ENCODE measurements at places on chromosomes 6 and 20.

DNA sequence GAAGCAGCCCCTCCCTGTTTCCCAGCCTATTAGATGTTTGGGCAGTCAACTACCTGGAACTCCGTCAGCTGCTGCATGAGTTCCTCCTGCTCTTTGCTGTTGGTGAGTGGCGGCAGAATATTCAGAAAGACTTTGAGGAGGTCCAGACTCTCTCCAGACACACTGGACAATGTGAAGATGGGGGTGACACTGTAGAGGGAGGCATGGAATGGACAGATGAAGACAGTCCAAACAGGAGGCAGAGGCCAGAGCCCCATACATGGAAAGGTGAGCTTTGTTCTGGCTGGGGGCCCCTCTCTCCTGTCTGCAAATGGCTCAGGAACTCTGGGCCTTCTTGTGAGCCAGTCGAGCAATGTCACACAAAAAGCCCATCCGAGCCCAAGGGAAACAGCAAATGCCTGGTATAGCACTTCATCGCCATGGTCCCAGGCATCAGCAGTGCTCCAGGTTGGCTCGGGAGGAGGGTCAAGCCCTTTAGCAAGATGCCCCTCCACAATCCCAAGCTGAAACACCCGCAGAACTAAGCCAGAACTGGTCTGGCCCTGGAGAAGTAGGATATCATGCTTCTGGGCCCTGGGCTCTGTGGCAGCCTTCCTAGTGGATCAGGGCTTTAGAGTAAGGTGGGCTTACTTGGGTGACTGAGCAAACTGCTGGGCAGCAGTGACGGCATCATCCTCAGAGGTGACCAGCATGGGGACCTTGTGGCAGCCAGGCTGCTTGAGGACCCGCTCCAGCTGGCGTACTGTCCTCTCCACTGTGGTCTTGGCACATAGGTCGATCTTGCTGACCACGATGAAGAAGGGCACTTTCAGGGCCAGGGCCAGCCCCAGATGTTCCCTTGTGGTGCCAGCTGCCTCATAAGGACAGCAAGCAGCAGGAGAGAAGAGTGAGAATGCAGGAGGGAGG, 4.9 kb downstream of the GTPBP2 start:
- DNase-seq, result no peak

- DNase-seq, result no peak
Observed at GRCh38 chr6:157428427-157429202, 47.6 kb downstream of the ZDHHC14 start.

DNA sequence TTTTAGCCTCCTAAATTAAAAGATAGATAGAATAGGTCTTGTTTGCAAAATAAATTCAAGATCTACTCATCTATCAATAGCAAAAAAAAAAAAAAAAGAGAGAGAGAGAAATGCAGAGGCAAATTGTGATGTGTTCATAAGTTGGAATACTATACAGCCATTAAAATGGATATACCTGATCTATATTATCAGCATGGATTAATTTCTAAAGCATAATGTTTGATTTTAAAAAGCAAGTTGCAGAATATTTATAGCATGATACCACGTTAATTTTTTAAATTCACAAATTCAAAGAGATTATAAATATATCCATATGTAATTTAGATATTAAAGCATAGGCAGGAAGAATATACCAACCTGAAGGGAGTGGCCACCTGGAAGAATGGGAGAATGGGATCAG, 114.9 kb upstream of the PTPRT start:
- no peak for DNase-seq

- DNase-seq, result no peak
Observed at GRCh38 chr20:59530782-59531181, 73.6 kb upstream of the PHACTR3 start.

DNA sequence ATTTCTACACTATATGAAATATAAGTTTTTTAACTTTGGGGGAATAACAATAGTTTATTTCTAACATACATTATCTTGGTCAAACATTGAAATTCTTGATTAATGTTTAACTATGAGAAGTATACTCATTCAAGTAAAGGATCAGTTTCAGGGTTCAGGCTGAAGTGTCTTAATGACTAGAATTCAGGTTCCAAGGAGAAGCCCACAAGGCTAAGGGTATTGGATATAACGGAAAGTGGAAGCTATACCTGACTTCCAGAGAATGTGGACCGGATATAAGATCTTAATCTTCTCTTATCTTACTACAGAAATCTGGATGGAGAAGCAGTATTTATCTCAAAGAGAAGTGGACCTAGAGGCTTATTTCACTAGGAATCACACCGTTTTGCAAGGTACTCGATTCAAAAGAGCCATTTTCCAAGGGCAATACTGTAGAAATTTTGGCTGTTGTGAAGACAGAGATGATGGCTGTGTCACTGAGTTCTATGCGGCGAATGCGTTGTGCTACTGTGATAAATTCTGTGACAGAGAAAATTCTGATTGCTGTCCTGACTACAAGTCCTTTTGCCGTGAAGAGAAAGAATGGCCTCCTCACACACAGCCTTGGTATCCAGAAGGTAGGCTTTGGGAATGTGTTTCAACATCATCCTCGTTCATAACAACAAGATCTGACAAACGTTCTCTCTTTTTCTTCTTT, at the start of gene TINAG:
Gene TINAG (plus strand): TSS at position 153 of the 697 bp plus-strand sequence. CDS start 110 bp downstream, at position 263.
- DNase-seq, result no peak

DNA sequence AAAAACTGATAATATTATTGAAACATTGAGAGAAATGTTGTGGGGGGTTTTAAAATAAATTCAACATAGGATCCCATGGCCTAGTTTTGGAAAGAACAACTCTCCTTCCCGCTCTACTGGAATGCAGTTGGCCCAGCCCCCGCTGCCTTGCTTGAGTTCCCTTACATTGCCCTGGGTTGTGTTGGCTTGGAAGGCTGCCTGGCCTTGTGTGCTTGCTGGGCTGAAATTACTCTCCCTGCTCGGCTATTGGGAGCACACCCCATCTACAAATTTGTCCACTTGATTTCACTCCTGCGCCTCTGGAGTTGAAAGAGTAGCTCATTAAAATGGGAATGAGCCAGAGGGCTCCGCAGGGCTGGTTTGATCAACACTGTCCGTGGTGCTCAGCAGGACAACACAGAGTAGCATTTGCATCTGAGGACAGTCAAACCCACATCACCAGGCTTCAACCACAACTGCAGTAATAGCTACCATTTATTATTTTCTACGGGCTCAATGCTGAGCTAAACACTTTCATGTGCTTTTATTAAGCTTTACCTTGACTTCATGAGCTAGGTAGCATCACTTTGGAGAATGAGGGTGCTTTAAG, 35.2 kb downstream of the DOK5 start:
- no peak for DNase-seq

DNA sequence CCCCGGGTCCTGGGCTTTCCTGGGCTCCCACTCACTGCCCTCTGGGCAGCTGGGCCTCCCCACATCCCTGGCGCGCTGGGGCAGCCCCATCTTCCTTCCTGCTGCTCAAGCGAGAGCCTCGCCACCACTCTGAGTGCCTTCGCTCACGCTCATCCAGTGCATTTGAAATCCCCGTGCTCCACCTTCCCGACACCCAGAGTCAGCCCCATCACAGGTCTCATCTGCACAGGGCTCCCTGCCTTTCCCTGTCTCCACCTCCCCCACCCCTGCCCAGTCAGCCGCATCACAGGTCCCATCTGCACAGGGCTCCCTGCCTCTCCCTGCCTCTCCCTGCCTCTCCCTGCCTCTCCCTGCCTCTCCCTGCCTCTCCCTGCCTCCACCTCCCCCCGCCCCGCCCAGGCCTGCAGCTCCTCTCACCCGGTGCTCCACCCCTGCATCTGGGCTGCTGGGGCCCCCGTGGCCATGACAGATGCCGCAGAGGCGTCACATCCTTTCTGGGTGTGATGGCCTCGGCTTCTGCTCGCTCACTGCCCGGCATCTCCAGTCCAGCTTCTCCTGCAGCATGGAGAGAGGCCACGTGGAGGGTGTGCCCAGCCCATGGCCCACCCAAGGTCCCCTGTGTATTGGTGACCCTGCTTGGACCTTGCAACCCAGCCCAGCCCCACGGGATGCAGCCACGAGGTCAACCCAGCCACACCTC, 9.0 kb upstream of the BHLHE23 start:
- DNase-seq, result no peak

DNA sequence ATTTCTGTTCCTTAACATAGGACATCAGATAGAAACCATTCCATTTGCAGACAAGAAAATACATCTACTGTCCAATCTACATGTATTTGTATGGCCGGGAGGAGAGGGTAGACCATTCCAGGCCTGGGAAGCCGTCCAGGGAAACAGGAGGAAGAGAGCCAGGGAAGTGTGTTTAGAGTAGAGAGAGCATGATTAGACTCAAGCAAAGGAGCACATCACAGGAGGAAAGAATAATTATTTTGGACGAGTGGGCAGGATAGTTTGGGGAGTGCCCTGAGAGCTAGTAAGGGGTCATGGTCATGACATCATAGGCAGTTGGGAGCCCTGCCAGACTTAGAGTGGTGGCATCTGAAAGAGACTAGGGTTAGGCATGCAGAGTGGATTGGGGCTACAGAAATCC, 250.0 kb downstream of the HIVEP2 start:
- DNase-seq, result no peak

GRCh38 chr6:147000545-147001488, 203.4 kb upstream of the STXBP5 start:
- peak; percentile 59 for DNase-seq

DNA sequence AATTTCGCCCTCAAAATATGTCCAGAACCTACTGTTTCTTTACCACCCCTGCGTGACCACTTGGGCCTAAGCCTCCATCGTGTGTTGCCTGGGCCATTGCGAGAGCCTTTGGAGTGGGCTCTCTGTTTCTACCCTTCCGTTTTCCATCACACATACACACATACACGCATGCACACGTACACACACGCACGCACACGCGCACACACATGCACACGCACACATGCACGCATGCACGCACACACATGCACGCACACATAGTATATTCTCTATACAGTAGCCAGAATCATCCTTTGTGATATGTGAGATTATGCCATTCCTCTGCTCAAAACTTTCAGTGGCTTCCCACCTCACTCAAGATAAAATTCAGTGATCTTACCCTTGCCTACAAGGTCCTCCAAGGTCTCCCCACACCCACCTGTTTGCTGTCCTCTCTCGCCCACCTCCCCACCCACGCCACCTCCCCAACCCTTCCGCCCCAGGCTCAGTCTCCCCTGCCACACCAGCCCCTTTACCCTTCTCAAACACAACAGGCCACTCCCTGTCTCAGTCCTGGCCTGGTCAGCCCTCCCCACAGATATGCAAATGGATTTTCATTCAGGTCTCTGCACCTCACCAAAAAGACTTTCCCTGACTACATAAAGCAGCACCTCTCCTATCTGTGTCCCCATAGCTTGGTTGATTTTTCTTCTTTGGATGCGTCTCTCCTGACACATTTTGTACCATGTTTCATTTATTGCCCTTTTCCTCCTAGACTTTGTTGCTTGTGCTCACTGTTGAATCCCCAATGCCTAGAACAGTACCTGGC, 559.6 kb downstream of the CD83 start:
- no peak for DNase-seq

DNA sequence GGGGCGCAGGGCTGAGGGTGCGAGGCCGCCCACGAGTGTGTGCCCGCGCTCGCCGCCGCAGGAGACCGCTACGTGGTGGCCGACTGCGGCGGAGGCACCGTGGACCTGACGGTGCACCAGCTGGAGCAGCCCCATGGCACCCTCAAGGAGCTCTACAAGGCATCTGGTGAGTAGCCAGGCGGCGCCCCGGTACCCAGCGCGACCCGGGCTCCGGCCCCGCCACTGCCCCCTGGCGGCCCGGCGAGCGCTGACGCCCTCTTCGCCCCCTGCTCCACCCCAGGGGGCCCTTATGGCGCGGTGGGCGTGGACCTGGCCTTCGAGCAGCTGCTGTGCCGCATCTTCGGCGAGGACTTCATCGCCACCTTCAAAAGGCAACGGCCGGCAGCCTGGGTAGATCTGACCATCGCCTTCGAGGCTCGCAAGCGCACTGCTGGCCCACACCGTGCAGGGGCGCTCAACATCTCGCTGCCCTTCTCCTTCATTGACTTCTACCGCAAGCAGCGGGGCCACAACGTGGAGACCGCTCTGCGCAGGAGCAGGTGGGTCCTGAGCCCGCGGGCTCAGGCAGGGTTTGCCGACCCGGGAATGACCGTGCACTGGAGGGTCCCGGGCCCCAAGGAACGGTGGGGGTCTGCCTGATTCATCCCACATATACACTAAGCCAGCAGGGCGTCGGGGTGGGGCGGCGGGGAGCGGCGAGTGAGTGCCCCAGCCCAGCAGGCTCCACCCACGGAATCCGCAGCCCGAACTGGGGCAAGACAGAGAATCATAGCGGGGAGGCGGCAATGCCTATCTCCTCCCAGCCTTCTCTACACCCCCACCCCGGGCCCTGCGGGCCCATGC, 17.4 kb downstream of the HSPA12B start:
- peak; percentile 73 for DNase-seq

- DNase-seq, result no peak
Observed at GRCh38 chr20:40993794-40994540, 34.7 kb upstream of the TOP1 start.

DNA sequence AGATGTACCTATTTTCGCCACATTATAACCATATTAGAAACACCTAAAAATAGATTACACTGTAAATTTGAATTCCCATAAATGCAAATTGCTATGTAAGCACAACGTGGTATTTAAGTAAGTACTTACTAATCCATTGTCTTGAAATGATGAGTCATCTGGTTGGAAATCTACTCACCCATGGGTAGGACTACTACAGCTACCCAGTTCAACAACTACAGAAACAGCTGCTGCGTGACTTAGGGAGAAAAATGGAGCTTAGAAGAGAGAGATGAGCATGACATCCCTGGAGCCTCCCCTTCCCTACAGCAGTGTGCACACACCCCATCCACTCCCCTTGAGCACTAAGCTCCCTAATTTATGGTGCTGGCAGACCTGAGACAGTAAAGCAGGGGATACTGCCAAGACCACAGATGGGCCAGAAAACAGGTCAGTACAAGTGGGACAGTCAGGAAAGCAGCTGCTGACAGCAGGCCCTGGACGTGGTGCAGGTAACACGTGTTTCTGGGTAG, 26.9 kb downstream of the RRAGD start:
- DNase-seq, result no peak

DNA sequence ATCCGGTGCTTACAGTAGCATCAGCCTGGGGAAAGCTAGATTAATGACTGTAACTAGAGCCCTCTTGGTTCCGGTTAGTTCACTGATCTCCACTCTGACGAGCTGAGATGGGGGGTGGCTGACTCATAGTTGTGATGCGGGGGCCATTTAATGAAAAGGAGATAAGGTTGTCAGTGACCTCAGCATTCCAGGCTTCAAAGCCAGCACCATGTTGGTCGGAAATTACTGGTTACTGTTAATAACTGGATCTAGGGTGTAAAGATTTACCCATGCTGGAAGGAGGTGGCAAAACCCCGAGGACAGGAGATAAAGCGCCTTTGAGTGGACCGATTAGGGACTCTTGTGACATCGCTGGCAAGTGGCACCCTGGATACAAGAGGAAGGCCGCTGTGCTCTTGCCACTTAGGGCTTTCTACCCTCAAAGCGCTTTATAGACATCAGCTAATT, 21.1 kb downstream of the FOXC1 start:
- no peak for DNase-seq

- no peak for DNase-seq
Observed at GRCh38 chr20:31707994-31708735, 14.5 kb downstream of the BCL2L1 start.

- no peak for DNase-seq
Observed at GRCh38 chr6:29666826-29667130, 9.9 kb downstream of the MOG start.

Data from AG20443 (cell line).